ENCODE measurements at places on chromosomes 5 and 9. TPM values are rescaled to one million over a fixed set of nuclear protein-coding genes. Genes with fewer than 3 reads are reported as not detected.
A peak's percentile ranks its signal among the peaks of the same experiment; 100 is the strongest.

DNA sequence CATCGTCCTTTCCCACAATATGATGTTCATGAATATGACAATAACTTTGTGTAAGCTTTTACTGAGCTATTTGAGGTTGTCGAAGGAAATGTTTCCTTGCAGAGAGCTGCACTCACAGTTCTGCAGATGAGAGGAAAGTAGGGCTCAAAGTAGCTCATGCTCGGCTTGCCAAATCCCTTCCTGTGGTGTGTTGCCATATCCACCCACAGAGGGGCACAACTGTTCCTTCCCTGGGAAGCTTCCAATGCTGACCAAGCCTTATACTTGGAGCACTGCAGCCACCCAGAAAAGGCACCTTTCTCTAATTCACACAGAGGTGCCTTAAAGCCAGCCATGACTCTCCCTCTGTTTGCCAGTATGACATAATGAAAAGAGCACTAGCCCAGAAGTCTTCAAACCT is 390.3 kb downstream of the CAAP1 start:
- DNase-seq, result no peak
- H3K27me3 ChIP-seq, result no peaks in the 10 kb centered on the region
- no peaks in the 10 kb centered on the region for H3K4me1 ChIP-seq
- no peaks in the 10 kb centered on the region for H3K36me3 ChIP-seq
- no peak overlapping the region for H3K27ac ChIP-seq
- no peak overlapping the region for H3K4me3 ChIP-seq

GRCh38 chr5:124736805-124737188 is 9.6 kb downstream of the ZNF608 start:
- no peak for DNase-seq
- peak overlapping the region; percentile 30 for H3K27ac ChIP-seq
- H3K4me1 ChIP-seq, result peaks cover 56% of the 10 kb centered on the region

- peak overlapping the region; percentile 54 for H3K27ac ChIP-seq
- peaks cover 5% of the 10 kb centered on the region for H3K36me3 ChIP-seq
- DNase-seq, result no peak
- H3K4me3 ChIP-seq, result no peak overlapping the region
Observed at GRCh38 chr9:109110329-109111021, 9.3 kb downstream of the TMEM245 start.

GRCh38 chr5:82100303-82101077 is 128.7 kb downstream of the ATG10 start:
- H3K36me3 ChIP-seq, result no peaks in the 10 kb centered on the region
- H3K4me3 ChIP-seq, result no peak overlapping the region
- no peak overlapping the region for H3K27ac ChIP-seq
- DNase-seq, result no peak

DNA sequence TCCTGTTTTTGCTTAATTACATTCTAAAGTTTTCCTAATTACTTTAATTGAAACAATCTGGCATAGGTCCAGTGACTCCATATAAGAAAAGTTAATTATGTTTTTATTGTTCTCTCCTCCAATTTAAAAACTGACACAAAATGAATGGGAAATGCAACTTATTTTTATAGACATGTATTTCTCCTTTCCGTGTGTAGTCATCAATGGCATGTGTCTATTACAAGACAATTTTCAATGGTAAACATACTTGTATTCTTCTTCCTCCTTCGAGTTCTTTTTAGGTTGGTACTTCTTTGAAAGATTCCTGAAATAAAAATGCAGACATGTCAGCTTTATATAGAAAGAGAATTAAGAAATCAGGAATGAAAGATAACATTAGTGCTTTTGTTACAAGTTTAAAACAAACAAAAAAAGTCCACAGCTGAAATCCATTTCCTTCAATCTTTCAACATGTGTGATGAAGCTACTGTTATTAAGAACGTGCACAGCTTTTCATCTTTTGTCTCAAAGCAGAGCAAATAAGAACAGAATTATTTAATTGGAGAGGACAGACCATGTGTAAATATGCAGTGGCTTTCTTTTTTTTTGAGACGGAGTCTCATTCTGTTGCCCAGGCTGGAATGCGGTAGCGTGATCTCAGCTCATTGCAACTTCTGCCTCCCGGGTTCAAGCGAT is 63.8 kb downstream of the FNBP1 start:
- H3K27me3 ChIP-seq, result no peaks in the 10 kb centered on the region
- H3K36me3 ChIP-seq, result peaks cover 26% of the 10 kb centered on the region
- DNase-seq, result no peak
- H3K4me1 ChIP-seq, result peaks cover 12% of the 10 kb centered on the region

DNA sequence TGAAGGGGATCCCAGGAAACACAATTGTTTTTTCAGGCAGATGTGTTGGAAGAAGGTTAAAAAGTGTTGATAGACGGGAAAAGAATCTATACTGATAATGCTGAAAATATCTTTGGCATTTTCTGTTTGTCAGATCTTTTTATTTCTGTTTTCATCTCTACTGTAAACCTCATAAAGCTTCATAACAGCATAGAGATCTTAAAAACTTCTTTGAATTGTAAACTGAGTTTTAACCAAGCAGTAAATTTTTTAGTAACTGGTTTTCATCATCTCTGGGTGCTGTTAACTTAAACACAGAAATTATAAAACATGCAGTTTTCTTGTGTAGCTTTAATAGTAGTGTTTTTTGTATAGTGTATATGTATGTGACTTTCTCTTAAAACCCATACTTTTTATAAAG is 227.0 kb downstream of the WDR70 start:
- no peaks in the 10 kb centered on the region for H3K36me3 ChIP-seq
- H3K4me3 ChIP-seq, result no peak overlapping the region
- H3K4me1 ChIP-seq, result no peaks in the 10 kb centered on the region

DNA sequence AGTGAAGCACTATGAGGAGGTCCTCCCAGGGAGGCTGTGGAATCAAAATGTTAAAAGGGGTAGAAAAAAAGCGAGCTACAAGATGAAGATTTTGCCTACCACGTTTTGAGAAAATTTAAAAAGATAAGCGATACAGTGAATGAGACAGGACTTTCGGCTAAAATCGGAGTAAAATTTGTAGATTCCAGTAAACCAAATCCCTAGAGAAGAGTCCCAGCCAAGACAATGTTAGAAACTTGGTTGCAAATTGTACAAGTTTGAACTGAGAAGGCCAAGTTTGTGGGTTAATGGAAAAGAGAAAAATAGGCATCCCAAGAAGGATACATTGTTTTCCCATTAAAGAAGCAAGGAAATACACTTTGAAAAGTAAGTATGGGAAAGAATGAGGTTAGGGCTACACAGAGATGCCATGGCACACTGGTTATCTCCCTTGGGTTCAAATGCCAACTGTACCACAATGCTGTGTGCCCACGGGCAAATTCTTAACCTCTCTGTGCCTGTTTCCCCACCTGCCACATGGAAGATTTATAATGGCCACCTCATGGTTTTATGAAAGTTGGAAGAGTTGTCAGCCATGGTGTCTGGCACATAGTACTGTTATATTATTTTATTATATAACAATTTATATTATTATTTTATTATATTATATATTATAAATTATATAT is 16.2 kb upstream of the MGAT1 start:
- no peak overlapping the region for H3K4me3 ChIP-seq
- no peak for DNase-seq
- no peaks in the 10 kb centered on the region for H3K36me3 ChIP-seq
- peak overlapping the region; percentile 52 for H3K27ac ChIP-seq
- no peaks in the 10 kb centered on the region for H3K27me3 ChIP-seq

DNA sequence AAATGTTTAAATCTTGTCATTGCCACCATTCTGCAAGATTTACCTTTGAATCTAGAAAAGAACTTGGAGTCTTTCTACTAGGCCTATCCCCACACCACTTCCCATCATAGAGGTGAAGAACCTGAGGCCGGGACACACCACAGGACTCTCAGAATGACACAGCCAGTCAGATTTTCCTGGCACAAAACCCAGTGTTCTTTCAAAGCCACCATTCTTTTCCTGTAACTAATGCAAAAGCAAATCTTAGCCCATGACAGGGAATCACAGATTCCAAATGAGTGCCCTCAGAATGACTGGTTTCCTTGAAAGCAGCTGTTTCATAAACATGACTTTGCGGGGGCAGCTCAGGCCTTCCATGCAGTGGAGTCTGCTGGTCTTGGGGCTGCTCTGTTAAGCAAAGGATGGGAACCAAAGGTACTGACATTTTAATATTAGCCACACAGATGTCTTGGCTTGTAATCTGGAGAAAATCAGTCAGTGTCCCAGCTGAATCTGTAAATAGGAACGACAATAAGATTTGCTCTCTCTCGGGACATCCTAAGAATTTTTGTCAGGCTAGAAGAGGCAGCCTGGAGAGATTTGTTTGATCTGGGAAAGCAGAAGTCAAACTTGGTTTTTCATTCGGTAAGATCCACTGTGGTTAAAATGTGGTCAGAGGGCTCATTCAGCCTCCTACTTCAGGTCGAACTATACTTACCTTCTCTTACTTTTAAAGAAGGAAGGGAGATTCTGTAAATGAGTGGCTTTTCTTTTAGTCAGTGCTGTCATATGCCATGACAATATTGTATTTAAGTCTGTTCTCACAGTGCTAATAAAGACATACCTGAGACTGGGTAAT is 115.1 kb downstream of the PALM2AKAP2 start:
- no peaks in the 10 kb centered on the region for H3K36me3 ChIP-seq
- no peak overlapping the region for H3K4me3 ChIP-seq
- DNase-seq, result no peak
- no peak overlapping the region for H3K27ac ChIP-seq
- no peaks in the 10 kb centered on the region for H3K27me3 ChIP-seq

GRCh38 chr5:73523861-73524260 is 25.6 kb downstream of the BTF3 start:
- H3K27ac ChIP-seq, result no peak overlapping the region
- H3K4me1 ChIP-seq, result no peaks in the 10 kb centered on the region
- H3K4me3 ChIP-seq, result no peak overlapping the region

DNA sequence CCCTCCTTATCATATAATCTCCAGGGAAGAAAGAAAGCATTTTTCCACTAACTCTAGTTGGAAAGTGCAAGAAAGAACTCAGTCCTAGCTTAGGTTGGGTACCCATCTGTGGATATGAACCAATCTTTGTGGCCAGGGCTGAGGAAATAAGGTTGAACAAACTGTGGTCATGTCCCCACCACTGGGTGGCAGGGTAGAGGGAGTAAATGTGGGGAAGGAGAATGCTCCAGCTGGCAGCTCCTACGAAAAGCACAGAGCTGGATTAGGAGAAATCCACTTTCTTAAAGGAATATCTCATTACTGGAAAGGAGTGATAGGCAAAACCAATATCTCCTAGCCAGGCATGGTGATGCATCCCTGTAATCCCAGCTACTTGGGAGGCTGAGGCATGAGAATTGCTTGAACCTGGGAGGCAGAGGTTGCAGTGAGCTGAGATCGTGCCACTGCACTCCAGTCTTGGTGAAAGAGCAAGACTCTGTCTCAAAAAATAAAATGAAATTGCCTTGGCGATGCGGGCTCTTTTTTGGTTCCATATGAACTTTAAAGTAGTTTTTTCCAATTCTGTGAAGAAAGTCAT is 175.1 kb downstream of the CCDC192 start:
- no peak for DNase-seq
- no peaks in the 10 kb centered on the region for H3K4me1 ChIP-seq
- H3K4me3 ChIP-seq, result no peak overlapping the region
- no peak overlapping the region for H3K27ac ChIP-seq
- H3K27me3 ChIP-seq, result no peaks in the 10 kb centered on the region

GRCh38 chr9:105500108-105500766 is 52.4 kb downstream of the FSD1L start:
- no peaks in the 10 kb centered on the region for H3K27me3 ChIP-seq
- no peak overlapping the region for H3K27ac ChIP-seq
- no peaks in the 10 kb centered on the region for H3K4me1 ChIP-seq
- H3K36me3 ChIP-seq, result no peaks in the 10 kb centered on the region
- H3K4me3 ChIP-seq, result no peak overlapping the region
- no peak for DNase-seq

GRCh38 chr9:85223506-85224125 is 518.1 kb downstream of the AGTPBP1 start:
- DNase-seq, result no peak
- H3K4me3 ChIP-seq, result no peak overlapping the region

DNA sequence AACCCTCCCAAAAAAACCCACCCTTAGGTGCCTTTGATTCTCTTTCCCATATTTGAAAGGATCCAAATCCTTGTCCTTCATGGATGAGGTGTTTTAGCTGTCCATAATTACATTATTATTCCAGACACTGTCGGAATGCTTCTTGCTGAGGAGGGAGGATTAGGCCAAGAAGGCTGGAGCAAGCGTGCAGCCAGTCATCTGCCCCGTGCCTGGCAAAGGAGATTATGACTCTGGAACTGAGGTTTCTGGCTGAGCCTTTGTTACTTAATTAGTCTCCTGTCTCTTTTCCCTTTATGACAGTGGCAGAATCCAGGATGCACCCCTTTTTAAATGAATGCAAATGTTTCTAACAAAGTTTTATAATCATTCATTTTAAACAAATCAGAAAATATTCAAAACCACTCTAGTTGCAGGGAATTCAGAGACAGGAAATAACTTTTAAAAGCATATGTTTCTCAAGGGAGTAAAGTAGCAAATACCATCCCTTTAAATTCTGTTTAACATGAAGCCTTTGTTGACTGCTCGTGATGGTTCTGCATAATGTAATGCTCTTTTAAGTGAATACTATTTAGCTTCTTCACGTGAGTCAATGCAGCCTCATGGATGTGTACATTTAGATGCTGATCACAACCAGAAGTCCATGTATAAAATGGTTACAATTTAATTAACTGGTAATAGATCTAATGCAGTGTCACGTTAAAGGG is 69.8 kb downstream of the GALNT10 start:
- no peaks in the 10 kb centered on the region for H3K4me1 ChIP-seq
- H3K27ac ChIP-seq, result no peak overlapping the region
- H3K27me3 ChIP-seq, result no peaks in the 10 kb centered on the region
- DNase-seq, result peak; percentile 10
- H3K4me3 ChIP-seq, result no peak overlapping the region

DMGDH gene
- total RNA-seq, result 4.2 TPM

SLC34A1 gene
- not detected for total RNA-seq

QRFP gene
- not detected for total RNA-seq

DAPK1 gene
- total RNA-seq, result 24.6 TPM

Measured in vagina (tissue), 2 donors.